ENCODE measurements at places on chromosomes 7 and 10.

GRCh38 chr10:7130191-7130911, 280.5 kb downstream of the SFMBT2 start:
- DNase-seq = no peak

- DNase-seq = no peak
Observed at GRCh38 chr10:114374053-114374791, 30.1 kb downstream of the AFAP1L2 start.

DNA sequence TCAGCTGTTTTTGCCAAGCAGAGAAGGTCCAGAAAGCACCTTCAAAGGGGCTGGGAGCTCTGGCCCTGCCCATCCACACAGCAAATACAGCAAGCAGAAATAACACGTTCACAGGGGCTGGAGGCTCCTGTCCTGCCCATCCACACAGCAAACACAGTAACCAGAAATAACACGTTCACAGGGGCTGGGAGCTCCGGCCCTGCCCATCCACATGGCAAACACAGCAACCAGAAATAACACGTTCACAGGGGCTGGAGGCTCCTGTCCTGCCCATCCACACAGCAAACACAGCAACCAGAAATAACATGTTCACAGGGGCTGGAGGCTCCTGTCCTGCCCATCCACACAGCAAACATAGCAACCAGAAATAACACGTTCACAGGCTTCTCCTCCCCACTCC, 558.1 kb downstream of the PTPRN2 start:
- DNase-seq = no peak

GRCh38 chr10:33115738-33116719, 158.0 kb upstream of the ITGB1 start:
- DNase-seq = no peak

DNA sequence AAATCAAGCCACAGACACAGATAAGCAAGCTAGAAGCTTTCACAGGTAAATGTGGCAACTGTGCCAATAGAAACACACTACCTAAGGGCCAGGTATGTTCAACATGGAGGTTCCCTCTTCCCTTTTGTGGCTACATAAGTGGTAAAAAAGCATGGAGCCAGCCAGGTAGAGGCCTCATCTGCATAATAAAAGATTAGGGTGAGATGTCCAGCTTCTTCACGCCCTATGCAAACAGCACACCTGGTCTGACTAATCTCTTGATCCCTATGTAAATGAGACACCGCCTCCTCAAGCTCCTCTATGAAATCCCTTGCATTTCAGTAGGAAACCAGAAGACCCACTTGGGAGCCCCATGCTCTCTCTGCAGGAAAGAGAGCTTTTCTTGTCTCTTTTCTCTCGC, 282.2 kb downstream of the NEBL start:
- DNase-seq = no peak

- no peak for DNase-seq
Observed at GRCh38 chr10:127827354-127828140, 65.2 kb downstream of the CLRN3 start.

- no peak for DNase-seq
Observed at GRCh38 chr7:105101864-105102263, 87.9 kb downstream of the KMT2E start.

- DNase-seq = no peak
Observed at GRCh38 chr10:126905776-126906703, 812 bp downstream of the DOCK1 start.

- no peak for DNase-seq
Observed at GRCh38 chr7:74479066-74479781, 25.5 kb downstream of the GTF2IRD1 start.

DNA sequence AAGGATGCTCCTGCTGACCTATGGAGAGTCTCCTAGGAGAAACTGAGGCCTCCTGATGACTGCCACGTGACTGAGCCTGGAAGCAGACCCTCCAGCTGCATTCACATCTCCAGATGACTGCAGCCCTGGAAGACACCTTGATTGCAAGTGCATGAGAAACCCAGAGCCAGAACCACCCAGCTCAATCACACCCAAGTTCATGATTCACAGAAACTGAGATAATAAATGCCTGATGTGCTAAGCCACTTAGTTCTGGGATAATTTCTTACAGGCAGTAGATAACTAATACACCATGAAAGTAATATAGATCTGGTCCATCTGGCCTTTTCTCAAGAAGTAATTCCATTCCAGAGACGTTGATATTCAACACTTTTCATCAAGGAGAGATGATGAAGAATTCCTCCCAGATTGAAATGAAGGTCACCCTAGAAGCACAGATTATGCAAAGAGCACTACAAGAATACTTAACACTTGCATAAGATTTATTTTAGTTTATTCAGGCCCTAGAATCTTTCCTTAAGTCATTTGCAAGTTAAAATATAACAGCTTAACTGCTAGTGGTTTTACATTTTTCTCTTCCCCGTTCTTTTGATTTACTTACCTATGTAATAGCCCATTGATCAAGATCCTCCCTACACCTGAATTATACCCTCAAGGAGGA, 208.2 kb upstream of the INHBA start:
- no peak for DNase-seq

GRCh38 chr7:85407391-85407790, 220.5 kb upstream of the SEMA3D start:
- no peak for DNase-seq

- DNase-seq = no peak
Observed at GRCh38 chr10:95539560-95540284, 21.4 kb downstream of the SORBS1 start.

DNA sequence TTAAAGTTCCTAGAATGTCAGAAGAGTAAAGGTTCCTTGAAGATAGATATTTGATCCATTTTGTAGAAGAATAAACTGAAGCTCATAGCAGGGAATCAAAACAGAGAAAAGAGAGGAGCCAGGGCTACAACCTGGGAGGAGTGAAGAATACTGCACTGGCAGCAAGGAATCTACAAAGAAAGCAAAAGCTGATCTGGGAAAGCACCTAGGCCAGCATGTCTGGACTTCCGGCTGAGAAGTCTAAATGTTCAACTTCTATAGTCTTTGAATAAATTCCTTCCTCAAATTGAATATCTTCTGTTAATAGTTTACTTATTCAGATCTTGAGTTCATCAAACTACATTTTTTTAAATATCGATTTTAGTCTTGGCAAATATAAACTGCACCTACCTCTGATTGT, 78.2 kb downstream of the VPS41 start:
- DNase-seq = no peak

GRCh38 chr10:7159928-7160327, 250.9 kb downstream of the SFMBT2 start:
- no peak for DNase-seq

DNA sequence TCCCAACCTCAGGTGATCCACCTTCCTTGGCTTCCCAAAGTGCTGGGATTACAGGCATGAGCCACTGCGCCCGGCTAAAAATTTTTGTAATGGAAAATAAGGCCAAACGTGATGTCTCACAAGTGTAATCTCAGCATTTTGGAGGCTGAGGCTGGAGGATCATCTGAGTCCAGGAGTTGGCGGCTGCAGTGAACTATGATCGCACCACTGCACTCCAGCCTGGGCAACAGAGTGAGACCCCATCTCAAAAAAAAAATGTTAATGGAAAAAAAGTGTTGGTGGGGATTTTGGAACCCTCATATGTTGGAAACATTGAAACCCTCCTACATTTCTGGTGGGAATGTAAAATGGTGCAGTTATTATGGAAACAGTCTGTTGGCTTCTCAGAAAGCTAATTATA, 2.7 kb upstream of the SRPK2 start:
- DNase-seq = no peak

GRCh38 chr10:107952649-107953556, 788.4 kb upstream of the SORCS1 start:
- no peak for DNase-seq

GRCh38 chr7:44486001-44486400, 4.5 kb downstream of the NUDCD3 start:
- no peak for DNase-seq

DNA sequence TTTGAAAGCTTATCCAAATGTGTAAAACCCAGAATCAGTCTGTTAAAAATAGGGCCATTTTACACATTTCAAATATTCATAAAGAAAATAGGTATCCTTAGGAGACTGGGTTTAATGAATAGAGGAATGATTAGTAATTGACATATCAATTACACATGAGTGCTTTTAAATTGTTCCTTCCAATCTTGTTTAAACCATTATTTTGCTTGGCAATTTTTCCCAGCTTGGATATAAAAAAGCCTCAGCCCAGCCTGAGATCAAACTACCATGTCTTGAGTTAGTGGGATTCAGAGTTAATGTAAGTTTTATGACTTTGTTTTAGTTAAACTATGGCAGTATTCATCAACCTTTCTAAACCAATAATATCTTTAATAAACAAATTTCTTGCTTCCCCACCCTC, 28.3 kb downstream of the PARP12 start:
- DNase-seq = no peak
